ENCODE measurements at places on chromosomes 4 and X. TPM values are rescaled to one million over a fixed set of nuclear protein-coding genes. Genes with fewer than 3 reads are reported as not detected.

PABPC4L gene
- total RNA-seq = 0.65 TPM

PDE5A gene
- 3.6 TPM for total RNA-seq

TMPRSS11B gene
- not detected for total RNA-seq

GUCY1B1 gene
- total RNA-seq = 15.5 TPM

CWH43 gene
- total RNA-seq = not detected

WDR17 gene
- 0.09 TPM for total RNA-seq

NDST3 gene
- 2.1 TPM for total RNA-seq

TEX13D gene
- not detected for total RNA-seq

CXCL10 gene
- not detected for total RNA-seq

CFAP99 gene
- not detected for total RNA-seq

PIR gene
- 71.6 TPM for total RNA-seq

NPY2R gene
- total RNA-seq = not detected

UGT2B15 gene
- total RNA-seq = not detected

KIT gene
- 1.1 TPM for total RNA-seq

FANCB gene
- total RNA-seq = 3.2 TPM

SSX2 gene
- not detected for total RNA-seq

HTR2C gene
- total RNA-seq = not detected

VCX3A gene
- total RNA-seq = not detected

SPANXN4 gene
- not detected for total RNA-seq

IL1RAPL1 gene
- total RNA-seq = not detected

EFHC2 gene
- not detected for total RNA-seq

ASB9 gene
- 0.43 TPM for total RNA-seq

ARHGAP6 gene
- total RNA-seq = 1.5 TPM

ADGRA3 gene
- 16.7 TPM for total RNA-seq

OGT gene
- total RNA-seq = 119 TPM

SHOX gene
- under 0.01 TPM for total RNA-seq

VEGFC gene
- 0.26 TPM for total RNA-seq

PTCHD1 gene
- not detected for total RNA-seq

ADGRG4 gene
- total RNA-seq = not detected

Measured in dermis lymphatic vessel endothelial cell (primary cell).